ENCODE measurements at places on chromosomes 6 and 20.
A peak's percentile ranks its signal among the peaks of the same experiment; 100 is the strongest.

GRCh38 chr6:133241901-133242636 is 912 bp downstream of the EYA4 start:
- no peak for DNase-seq

DNA sequence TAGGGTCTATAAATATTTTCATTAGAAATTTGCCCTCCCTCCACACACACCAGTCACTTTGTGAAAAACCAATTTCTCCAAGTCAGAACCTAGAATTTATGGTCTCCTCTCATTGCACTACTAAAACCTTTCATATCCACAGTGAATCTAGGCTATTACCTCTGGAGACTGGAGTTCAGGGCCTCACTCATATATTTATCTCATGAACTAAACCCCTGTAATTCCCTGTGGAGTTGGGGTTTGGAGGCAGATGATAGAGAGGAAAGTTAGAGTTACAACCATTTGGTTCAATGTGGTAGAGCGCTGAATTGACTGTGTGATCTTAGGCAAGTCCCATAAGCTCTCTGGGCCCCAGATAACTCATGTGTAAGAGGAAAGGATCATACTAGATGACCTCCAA is 18.2 kb upstream of the CEP85L start:
- no peak for DNase-seq

DNA sequence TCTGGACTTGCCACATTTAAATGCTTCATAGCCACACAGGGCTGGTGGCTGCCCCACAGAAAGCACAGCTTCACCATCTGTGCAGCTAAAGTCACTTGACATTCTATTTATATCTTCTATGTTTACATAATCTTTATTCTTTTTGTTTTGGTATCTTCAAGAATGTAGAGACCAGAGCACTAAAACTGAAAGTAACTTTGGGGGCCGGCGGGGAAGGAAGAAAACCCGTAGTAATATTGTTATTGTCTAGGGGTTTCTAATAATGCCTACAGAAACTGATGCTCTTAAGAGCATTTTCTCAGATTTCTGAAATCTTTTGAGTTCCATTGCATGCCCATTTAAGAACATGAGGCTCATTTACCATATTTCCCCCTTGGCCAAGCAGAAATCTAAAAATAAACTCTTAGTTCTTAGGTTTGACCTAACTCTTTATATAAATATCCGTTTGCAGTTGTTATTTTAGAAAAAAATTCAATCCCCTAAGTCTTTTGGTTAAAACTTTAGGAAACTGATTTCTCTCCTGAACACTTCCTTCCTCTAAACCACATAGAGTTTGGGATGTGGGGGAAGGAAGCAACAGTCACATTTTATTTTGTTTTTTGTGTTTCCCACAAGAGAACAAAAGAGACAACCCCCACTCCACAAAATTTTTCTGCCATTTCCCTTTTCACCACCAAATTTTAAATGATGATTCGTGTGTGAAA is 207.6 kb downstream of the OGFRL1 start:
- peak; percentile 73 for DNase-seq

DNA sequence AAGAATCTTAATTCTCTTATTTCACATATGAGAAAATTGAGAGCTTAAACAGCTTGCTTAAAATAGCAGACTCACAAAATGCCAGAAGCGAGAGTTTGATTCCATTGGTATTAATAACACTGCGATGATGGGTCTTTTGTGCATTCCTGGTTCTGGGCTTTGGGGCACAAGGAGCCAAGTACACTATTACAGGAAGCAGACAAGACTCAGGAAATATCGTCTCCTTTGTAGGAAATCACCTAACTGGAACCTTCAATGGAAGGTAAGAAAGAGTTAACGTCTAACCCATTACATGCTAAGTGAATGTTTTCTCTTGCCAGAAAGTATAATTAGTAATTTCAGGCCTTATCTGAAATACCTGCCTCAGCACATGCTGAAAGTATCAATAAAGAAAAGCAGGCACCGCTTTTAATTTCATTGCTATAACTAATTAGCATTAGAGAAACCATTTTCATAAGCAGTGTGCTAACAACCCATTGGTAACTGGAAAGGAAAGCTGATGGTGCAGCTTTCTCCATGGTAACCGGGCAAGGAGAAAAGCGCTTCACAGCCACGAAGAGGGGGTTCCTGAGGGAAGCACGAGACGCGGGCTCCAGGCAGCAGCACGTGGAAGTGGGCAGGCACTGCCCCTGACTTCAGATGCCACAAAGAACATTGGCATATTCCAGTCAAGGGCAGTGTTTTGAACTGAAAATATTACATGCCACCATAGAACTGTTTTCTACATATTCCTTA is 206.7 kb upstream of the AGPAT4 start:
- DNase-seq, result no peak

GRCh38 chr20:44030394-44030793 is 115.7 kb downstream of the TOX2 start:
- DNase-seq, result no peak

DNA sequence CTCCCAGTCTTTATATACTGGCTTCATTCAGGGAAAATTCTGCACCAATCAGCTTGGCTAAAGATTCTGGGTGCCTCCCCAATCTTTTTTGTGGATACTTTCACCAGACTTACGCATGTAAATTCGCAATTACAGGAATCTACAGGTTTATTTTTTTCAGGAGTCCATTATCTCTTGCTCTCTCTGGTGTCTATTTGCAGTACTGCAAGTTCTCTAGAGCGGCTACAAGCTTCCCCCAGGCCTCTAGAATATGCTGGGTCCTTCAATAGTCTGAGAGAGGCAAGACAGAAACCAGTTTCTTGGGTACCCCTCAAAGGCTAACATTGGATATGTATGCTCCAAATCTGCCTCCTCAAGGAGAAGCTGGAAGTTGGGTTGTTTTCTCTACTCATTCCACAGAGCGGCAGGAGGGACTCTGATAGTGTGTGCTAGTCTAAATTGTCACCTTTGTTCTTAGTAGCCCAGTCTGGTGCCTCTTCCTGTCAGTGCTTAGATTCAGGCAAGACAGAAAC is 58.5 kb downstream of the SUN5 start:
- DNase-seq, result peak; percentile 11

GRCh38 chr6:97732045-97732444 is 449.0 kb upstream of the MMS22L start:
- no peak for DNase-seq

DNA sequence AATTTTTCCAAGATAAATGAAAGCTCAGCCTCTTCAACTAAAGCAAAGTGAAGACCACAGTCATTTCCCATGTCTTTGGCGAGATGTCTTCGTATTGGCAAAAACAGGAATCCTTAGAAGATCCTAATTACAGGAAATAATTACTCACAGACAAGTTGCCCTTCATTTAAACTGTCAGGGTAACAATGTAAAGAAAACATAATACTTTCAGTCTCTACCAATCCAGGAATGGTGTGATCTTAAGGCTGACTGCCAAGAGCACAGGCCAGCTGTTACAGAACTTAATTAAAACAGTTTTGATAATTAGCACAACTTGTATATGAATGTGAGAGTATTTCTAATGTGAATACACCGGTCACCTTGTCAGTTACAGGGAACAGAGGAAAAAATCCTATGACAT is 292.2 kb downstream of the PACRG start:
- no peak for DNase-seq

DNA sequence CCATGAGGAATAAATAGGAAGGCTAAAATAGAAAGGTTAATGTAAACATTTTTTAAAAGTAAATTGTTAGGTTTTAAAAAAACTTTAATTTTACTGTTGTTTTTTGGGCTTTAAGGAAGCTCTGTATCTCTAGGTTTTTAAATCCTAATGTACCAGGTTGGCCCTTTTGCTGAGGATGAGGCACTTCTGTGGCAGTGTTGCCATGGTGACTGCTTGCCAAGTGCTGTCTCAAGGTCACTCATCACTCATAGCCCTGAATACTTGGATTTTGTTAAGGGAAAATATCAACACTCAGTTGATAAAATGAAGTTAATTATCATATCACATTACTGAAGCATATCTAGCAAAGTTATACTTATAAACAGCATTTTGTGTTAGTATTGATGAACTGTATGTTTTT is 50.2 kb downstream of the NCOA3 start:
- DNase-seq, result no peak

- peak; percentile 61 for DNase-seq
These were observed at the start of gene BMP2 for GRCh38 chr20:6767536-6768227. BMP2 (plus strand) TSS chr20:6767686; CDS start chr20:6770127, 2,441 bp downstream.

DNA sequence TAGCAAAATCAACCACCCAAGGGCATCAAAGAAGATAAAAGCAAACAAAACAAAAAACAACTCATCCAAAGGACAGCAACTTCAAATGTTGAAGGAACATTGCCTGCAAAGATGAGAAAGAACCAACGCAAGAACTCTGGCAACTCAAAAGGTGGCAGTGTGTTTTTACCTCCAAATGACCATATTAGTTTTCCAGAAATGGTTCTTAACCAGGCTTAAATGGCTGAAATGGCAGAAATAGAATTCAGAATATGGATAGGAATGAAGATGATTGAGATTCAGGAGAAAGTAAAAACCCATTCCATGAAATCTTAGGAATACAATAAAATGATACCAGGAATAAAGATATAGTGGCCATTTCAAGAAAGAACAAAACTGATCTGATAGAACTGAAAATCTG is 9.8 kb upstream of the PI3 start:
- DNase-seq, result no peak

GRCh38 chr20:61052195-61052750 is 199.8 kb upstream of the CDH4 start:
- no peak for DNase-seq

GRCh38 chr20:53578492-53579222 is 15.0 kb downstream of the ZNF217 start:
- peak; percentile 85 for DNase-seq

DNA sequence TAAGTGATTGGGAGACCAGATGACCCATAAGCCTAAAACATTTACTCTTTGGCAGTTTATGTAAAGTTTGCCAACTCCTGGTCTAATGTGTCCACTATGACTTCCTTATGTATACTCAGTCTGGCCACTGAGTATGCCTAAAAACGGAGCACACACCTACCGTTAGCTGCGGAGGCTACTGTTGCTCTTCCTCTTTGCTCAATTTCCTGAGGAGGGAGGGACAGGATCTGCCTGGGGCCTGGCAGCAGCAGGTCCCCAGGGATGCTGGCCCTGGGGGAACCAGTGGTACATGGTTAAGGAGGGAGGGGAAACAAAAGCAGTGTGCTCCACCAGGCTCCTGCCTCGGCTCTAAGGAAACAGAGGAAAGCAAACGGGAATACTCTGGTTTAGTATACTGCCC is 113.5 kb downstream of the CDYL start:
- DNase-seq, result no peak

GRCh38 chr20:47334022-47334551 is 22.4 kb downstream of the ZMYND8 start:
- DNase-seq, result peak; percentile 99
